Activated CD4-positive, alpha-beta T cell treated with anti-CD3 and anti-CD28 coated beads, Interleukin-2, amount 50 U/mL, for 1 hour (primary cell): ENCODE measurements at places on chromosomes 2 and 18.
A peak's percentile ranks its signal among the peaks of the same experiment; 100 is the strongest.

- no peak for DNase-seq
Observed at GRCh38 chr2:18132697-18133096, 254.2 kb downstream of the KCNS3 start.

- no peak for DNase-seq
Observed at GRCh38 chr2:164793529-164793928, 48.1 kb downstream of the COBLL1 start.

DNA sequence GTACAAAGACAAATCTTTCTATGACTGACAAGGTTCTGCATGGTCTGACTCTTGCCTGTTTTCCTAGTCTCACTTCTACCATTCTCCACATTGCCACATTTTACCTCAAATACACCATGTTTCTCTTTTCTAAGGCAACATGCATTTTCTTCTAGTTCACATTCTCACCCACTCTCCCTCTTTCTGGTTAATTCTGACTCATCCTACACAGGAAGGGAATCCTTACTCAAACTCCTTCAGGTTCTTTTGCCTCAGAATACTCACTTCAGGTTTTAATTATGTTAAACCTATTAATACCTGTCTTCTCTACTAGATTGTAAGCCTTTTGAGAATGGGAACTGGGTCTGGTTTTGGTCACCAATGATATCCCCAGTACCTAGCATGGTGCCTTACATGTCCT lies 47.2 kb downstream of the MAP2 start:
- DNase-seq = no peak

- DNase-seq = no peak
Observed at GRCh38 chr2:61272421-61273070, 110.6 kb downstream of the C2orf74 start.

GRCh38 chr2:60961457-60961856 lies 56.1 kb upstream of the PEX13 start:
- no peak for DNase-seq

GRCh38 chr2:239770246-239770639 lies 254.9 kb downstream of the NDUFA10 start:
- DNase-seq = no peak

- peak; percentile 91 for DNase-seq
Observed at GRCh38 chr18:59139291-59139614, 431 bp upstream of the SEC11C start.

DNA sequence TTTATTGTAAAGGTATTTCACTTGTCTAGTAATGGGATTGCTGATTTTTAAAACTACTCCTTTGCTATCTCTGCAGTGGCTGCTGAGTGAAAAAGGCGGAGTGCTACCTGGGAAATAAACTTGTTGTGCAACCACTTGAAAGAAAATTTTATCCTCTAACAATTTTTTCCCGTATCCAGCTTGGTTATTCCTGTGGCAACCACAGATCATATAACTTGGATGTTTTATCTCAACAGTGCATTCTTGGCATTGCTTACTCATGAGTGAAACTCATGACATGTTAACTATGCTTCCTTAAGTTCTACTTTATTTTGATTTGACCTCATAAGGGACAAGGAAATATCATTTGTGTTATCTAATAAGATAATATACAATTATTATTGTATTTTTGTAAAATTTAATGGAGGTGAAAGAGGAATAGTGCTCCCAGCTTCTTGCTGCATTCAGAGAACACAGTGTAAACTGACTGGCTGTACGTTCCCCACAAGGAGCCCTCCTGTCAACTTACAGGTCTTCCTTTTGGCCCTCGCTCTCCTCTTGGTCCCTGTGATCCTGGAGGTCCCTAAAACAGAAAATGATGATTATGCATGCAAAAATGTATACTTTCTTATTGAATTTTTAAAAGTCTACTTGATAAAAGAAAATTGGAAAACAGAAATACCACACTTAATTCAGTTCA lies 82.7 kb downstream of the COL5A2 start:
- DNase-seq = no peak

DNA sequence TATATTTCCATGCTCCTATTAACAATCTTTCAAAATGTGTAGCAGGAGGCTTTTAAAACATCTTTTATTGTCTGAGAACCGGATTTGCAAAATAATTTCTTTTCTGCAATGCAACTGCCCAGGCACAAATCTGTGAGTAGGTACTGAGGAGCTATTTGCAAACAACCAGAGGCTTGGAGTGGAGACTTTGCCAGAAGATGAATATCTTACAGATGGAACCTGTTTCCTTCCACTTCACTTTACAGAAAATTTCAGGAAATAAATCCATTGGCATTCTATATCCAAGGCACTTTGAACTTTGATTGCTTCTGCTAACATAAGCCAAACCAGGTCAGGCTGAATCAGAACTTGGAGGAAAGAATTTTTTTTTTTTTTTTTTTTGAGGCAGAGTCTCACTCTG lies 237.4 kb upstream of the REV1 start:
- no peak for DNase-seq

- no peak for DNase-seq
Observed at GRCh38 chr2:213187833-213188532, 36.6 kb upstream of the IKZF2 start.

DNA sequence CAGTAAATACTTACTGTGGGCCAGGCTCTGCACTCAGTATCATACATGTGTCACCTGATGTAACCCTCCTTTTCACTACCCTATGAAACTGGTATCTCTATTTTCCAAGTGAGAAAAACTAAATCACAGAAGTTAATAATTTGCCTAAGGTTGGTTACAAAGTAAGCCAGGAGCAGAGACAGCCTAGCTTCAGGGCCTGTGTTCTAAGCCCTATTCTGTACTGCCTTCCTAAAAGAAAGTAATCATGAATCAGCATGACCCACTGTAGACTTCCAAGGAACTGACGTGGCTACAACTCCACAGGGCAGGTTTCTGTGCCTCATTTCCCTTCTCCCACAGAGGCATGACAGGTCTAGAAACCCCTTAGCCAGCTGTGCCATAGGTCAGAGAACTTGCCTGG lies 14.3 kb downstream of the ZNF142 start:
- no peak for DNase-seq

DNA sequence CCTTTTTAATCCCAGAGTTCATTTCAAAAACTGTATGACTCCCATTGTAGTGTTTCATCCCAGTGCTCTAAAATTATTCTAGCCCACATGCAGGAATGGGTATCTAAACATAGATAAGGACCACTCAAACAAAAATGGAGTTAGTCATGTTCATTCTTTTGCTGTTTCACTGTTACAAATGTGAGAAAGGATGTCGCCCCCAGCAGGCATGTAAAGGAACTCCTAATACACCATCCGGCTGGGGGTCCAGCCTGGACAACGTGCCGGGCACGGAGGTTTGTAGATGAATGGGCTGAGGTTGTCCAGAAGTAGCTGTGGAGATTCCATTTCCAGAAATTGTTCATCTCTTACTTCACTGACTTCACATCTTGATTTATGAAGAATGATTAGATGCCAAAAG lies 101.9 kb upstream of the RAB12 start:
- no peak for DNase-seq

DNA sequence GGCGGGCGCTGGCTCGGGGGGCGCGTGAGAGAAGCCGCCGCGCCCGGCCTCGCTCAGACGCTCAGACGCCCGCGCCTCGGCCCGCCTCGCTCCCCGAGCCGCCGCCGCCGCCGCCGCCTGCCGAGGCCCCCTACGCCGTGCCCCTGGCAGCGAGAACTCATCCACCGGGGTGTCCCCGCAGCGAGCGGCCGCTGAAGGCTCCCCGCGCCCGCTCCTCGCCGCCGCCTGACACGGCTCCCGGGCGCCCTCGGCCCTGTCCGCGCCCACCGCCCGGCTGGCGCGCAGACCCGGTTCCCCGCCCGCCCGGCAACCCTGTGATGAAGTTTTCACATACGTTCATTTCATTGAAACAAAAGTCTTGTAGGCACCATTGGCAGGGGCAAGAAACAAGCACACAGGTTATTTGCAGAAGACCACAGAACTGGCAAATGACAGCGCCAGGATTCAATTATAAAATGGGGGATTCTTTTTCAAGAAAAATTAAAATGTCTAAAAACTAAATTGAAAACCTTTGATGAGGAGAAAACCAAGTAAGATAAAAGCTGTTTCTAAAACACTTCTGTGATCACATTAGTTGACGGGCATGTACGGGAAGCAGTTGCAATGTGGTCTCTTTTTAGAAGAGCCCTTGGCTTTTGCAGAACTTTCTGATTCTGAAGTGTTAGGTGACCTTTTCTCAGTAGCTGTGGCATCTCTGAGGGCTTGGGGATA lies 50.5 kb upstream of the TUBA3D start:
- DNase-seq = no peak

DNA sequence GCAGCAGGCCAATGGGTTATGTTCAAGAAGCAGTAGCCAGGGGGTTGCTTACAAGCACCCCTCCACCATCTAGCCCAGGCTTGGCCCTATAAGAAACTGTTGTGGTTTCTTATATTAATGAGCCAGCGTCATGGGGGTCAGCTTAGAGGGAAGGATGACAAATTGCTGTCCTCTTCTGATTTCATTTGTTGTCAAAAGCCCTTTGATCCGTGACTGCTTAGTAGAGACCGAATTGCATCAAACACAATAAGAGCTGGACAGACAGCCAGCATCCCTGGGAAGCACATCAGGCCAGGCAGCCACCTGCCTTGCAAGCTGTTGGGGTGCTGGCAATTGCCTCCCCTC lies 206.6 kb upstream of the SETBP1 start:
- no peak for DNase-seq

GRCh38 chr2:168928113-168928831 lies 27.2 kb downstream of the G6PC2 start:
- DNase-seq = no peak

DNA sequence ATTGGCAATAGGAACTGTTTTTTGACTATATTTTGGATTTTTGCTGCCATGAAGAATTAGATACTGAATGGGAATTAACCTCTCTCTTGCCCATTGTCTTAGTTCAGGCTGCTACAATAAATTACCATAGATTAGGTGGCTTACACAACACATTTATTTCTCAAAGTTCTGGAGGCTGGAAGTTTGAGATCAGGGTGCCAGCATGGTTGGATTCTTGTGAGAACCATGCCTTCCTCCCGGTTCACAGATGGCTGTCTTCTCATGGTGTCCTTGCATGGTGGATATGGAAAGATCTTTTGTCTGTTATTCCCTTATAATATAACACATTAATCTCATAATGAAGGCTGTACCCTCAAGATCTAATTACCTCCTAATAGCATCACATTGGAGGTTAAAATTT lies 836.4 kb downstream of the SLC4A3 start:
- no peak for DNase-seq

DNA sequence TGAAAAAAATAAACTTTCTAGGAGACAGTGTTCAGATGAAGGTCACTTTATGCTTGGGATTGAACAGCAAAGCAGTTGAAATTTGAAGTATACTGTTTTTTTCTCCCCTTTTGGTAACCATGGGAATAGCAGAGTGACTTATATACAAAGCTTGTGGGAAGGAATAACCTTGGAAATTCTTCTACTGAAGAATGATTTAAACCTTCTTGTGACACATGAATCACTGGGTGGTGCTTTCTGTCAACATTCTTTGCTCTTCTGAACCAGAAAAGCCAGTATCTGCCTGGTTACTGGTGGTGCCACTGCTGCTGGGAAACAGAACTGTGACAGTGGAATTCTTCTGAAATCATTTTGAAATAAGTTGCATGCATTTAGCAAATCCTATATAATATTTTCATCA lies 39.4 kb upstream of the RND3 start:
- DNase-seq = no peak

DNA sequence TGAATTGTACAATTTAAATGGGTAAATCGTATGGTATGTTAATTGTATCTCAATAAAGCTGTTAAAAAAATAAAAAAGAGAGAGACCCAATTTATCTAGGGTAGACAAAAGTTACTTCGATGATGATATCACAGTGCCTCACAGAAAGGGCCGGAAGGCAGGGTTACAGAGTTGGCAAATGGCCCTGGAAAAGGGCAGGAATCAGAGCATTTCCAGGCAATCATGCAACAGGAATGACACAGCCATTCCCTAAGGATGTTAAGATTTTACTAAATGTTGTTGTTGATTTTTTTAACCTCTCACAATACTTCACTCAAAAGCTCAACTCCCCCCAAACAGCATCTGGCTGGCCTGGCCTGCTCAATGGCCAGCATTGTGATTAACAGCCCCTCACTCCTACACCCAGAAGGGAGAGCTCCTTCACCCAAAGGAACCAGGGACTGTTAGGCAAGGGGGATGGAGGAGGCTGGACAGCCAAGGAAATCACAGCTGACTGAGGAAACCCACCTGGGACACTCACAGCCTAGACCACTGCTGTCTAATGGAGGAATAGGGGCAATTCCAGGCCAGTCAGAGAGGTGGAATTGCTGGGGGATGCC lies 7.7 kb upstream of the SP100 start:
- no peak for DNase-seq

- DNase-seq = no peak
Observed at GRCh38 chr2:60297296-60298005, 256.0 kb downstream of the BCL11A start.

DNA sequence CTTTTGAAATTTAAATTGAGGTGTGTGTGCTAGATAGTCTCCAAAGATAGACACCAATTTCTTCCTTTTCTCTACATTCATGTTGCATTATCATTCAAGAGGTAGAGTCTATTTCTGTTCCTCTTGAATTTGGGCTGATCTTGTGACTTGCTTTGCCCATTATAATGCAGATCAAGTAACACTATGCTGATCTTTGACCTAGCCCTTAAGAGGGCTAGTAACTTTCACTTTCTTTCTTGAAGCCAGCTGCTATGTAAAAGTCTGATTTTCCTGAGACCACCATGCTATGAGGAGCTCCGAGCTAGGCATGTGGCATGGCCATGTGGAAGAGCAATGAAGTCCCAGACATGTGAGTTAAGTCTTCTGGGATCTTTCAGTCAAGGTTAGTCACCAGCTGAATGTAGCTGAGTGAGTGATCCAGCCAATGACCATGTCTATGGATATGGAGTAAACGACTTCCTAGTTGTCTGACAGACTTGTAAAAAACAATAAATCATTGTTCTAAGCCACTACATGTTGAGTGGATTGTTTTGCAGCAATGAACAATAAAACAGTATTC lies 189.4 kb upstream of the CWC22 start:
- no peak for DNase-seq

DNA sequence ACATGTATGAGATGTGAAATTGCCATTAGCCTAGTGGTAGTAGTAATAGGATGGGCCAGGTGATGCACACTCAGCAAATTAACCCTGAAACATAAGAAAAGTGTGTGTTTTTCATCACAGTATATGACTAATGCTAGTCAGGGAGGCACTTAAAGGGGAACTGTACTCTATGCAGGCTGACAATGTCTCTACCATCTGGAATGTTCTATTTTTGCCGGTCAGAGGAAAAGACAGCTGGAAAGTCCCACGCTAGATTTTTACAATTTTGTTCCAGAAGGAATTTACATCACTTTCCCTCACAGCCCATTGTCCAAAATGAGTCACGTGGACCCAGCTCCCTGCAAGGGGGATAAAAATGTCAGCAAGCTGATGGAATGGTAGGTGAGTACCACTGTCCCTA lies 746.3 kb upstream of the CHAC2 start:
- DNase-seq = no peak
